Esophagus squamous epithelium (tissue), 5 donors: ENCODE measurements at places on chromosomes 1 and 21.

DNA sequence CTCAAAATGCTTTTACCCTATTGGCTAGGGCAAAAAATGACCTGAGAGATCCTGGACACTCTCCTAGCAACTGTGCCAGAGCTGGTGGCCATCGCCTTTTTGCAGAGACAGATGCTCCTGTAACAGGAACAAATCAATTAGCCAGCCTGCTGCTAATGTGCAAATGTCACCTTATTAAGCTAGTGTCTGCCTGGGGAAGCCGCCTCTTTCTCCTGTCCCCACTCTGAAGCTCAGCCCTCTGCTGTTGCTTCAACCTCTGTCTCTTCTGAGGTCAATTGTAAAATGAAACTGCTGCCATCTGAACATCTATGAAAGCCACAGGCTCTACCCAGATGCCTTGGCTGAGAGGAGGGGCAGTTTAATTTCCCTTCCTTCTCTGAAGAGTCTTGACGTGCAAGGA, 85.5 kb upstream of the CACNA1E start:
- no peak for DNase-seq

DNA sequence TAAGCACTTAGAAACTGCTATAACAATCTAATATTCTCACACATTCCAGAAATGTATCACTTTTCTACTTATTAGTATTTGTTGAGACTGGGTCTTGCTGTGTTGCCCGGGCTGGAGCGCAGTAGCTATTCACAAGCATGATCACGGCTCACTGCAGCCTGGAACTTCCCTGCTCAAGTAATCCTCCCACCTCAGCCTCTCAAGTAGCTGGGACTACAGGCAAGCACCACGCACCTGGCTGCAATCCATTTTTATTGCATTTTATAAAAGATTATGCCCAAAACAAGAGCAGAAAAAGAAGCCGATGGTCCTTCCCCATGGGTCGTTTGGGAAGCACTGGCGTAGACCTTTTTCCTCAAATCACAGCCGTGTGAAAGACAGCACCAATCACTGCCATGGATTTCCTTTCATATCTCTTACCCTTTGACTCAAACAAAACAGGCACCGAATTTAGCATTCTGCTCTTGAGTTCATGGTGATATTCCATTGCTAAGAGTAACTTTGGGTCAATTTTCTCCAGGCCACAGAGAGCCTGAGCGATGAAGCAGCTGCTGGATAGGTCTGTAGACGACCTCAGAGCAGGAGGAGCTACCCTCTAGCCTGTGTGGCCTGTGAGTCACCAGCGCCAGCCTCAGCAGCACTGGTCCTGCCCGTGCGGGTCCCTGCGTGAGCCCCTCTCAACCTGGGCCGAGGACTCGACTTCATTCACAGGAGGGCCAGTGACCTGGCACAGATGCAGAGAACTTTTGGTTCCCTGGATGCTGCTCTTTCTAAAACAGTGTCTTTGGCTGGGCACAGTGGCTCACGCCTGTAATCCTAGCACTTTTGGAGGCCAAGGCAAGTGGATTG, 80.8 kb downstream of the PIK3CD start:
- no peak for DNase-seq

DNA sequence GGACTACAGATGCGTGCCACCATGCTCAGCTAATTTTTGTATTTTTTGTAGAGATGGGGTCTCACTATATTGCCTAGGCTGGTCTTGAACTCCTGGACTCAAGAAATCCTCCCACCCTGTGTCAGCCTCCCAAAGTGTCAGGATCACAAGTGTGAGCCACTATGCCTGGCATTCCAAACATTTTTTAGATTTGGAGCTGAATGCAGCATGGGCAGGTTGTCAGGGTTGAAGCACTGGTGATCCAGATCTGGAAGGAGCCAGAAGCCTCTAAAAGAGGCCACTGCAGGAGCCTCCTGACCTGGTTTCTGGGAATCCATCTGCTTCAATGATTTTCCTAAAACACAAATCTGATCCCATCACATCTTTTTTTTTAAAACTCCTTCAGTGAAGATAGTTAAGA, 1.8 kb upstream of the CTPS1 start:
- no peak for DNase-seq

DNA sequence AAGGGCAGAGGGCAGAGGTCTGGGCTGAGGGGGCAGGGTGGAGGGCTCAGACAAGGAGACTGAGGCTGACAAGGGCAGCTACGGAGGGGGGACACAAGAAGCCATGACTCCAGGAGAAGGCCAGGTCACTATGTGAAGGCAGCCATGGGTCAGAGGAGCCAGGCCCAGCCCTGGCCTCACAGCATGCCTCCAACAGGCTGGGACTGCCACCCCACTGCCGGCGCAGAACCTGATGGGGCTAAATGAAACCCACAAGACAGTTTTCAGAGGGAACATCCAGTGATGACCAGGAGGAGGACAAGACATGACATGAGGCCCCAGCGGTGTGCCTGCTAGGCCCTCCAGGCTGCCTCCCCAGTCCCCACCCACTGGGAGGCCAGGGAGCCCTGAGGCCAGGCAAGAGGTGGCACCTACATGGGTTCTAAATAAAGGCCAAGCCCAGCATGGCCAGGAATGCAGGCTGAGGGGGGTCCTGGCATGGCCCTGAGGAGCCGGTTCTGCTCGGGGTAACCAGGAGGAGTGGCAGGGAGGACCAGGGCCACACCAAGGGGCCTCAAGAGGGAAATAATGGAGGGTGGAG, 27.3 kb upstream of the LSS start:
- no peak for DNase-seq

DNA sequence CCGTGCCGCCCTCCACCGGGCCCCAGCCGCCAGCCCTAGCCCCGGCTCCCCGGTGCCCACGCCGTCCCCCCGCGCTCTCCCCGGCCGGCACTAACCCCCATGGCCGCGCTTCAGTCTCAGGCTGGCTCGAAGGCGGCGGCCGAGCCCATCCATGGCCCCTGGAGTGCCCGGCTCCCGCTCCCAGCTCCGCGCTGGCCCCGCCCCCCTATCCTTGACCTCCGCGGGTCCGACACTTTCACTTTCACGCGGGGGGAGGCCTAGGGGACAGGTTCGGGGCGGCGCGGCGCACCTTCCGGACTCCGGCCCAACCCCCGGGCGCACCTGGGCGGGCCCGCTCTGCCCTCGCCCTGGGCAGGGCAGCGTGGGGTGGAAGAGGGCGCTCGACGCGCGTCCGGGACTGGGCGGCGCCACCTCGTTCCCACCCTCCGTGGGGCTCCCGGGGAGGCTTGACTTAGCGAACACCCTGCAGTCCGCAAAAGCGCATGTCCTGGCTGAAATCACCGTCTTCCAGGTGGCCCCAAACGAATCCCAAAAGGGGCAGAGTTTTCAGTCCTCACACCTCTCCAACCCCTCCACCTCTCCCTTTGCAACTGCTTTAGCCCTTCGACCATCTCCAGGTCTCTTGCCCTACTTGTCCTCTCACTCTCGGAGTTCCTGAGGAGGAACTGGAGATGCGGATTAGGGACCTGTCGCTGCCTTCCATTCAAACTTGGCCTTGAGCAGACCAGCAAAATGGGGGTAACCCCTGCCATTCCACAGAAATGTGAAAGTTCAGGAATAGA, 3.9 kb upstream of the DENND2D start:
- DNase-seq: peak; percentile 37
